ENCODE measurements at places on chromosomes 11 and 22. TPM values are rescaled to one million over a fixed set of nuclear protein-coding genes. Genes with fewer than 3 reads are reported as not detected.
A peak's percentile ranks its signal among the peaks of the same experiment; 100 is the strongest.

- H3K4me1 ChIP-seq = peaks cover under 1% of the 10 kb centered on the region
- no peak overlapping the region for H3K4me3 ChIP-seq
- no peak for DNase-seq
- H3K27ac ChIP-seq = no peak overlapping the region
- H3K27me3 ChIP-seq = peaks cover 10% of the 10 kb centered on the region
Observed at GRCh38 chr22:18070556-18071306, 7.1 kb upstream of the PEX26 start.

DNA sequence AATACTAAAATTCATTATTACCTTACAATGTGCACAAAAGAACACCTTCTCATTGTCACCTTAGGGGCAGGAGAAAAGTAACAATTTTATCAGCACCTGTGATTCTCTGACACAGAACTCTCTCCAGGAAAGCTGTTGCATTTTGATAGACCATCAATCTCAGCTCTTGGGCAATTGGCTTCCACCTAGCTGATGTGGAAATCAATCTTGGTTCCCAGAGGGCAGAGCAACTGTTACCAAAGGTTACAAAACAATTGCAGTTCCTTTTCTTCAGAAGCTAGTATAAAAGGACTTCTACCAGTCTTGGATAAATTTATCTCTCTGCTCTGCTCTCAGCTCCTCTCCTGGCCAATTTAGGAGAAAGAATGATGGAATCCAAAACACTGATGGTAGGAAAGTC, 157.8 kb upstream of the DDI1 start:
- no peaks in the 10 kb centered on the region for H3K4me1 ChIP-seq
- DNase-seq = no peak
- H3K36me3 ChIP-seq = no peaks in the 10 kb centered on the region
- no peak overlapping the region for H3K27ac ChIP-seq
- H3K4me3 ChIP-seq = no peak overlapping the region

TUT1 gene
- total RNA-seq = 30.8 TPM

- H3K4me3 ChIP-seq = peak overlapping the region; percentile 99
- peaks cover 33% of the 10 kb centered on the region for H3K36me3 ChIP-seq
- H3K4me1 ChIP-seq = peaks cover 92% of the 10 kb centered on the region
Observed at GRCh38 chr11:67271541-67272284, 5.4 kb downstream of the GRK2 start.

- no peak overlapping the region for H3K4me3 ChIP-seq
- no peaks in the 10 kb centered on the region for H3K36me3 ChIP-seq
- H3K27ac ChIP-seq = no peak overlapping the region
- DNase-seq = no peak
Observed at GRCh38 chr22:49497266-49497665, 330.4 kb downstream of the BRD1 start.

DNA sequence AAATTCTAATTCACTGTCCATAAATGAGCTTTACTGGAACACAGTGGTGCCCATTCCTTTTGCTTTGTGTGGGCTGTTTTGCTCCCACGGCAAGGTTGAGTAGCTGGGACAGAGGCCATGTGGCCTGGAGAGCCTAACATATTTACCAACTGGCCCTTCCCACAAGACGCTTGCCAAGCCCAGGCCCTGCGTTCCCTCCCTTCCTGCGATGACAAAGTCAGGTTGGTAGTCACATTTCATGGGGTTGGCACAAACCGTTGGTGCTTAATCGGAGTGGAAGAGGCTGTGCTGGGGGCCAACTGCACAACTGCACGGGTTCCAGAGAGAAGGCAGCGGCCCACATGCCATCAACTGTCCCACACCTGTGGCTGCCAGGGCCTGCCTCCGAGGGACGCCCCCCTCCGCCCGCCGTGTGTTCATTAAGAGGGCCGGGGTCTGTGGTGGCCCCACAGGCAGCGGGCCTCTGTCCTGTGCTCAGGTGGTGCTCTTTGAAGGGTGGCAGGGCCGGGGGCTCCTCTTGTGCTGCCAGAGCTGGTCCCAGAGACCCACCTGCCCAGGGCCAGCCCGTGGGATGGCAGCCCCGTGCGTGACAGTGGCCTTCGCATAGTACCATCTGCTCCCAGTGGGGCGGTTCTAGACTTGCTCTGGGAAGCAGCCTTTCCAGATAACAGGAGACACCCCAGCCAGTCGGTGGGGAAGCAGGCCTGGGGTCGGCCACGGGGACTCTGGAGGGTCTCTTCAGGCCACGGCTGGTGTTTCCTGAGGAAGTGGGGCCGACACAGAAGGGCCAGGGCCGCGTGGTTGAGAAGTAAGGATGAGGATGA, 81.5 kb upstream of the CLDN5 start:
- H3K27me3 ChIP-seq = peaks cover 9% of the 10 kb centered on the region
- no peak overlapping the region for H3K4me3 ChIP-seq
- H3K4me1 ChIP-seq = peaks cover 39% of the 10 kb centered on the region
- H3K27ac ChIP-seq = no peak overlapping the region
- DNase-seq = no peak

DNA sequence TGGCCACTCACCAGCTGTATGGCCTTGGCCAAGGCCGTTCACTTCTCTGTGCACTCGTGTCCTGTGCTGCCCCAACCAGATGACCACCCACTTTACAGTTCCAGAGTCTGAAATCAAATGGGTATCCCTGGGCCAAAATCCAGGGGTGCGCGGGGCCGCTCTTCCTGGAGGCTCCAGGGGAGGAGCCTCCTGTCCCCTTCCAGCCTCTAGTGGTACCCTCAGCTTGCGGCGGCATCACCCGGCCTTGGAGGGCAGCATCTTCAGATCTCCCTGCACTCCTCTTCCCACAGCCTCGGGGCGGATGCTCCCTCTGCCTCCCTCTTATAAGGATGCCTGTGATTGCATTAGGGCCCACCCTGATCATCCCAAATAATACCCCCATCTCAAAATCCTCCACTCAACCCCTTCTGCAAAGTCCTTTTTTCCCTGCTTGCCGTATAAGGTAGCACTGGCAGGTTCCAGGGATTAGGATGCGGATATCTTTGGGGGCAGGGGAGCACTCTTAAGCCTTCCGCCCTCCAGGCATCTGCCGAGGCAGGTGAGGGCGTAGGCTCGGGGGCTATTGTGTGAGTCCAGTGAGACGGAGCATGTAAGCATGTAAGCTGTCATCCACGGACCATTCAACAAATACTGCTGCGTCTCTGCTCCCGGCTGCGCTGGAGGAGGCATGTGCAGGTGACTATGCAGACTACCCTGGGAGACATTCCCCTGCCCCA, 24.4 kb upstream of the SHISAL1 start:
- H3K27ac ChIP-seq = no peak overlapping the region
- H3K36me3 ChIP-seq = no peaks in the 10 kb centered on the region
- peaks cover 1% of the 10 kb centered on the region for H3K4me1 ChIP-seq
- DNase-seq = no peak
- H3K4me3 ChIP-seq = no peak overlapping the region
- H3K27me3 ChIP-seq = peaks cover 13% of the 10 kb centered on the region

DNA sequence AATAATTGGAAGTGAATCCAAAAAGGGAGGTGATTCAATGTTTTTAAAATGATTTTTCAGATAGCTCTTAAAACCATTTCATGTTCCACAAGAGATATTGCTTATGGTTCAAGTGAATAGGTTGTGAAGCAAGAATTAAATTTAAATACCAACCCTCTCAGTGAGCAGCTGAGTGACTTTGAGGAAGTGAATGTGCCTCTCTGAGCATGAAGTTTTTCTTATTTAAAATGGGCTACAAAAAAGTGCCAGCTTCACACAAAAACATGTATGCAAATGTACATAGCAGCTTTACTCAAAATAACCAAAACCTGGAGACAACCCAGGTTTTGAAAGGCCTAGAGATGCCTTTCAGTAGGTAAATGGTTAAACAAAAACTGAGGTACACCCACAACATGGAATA, 35.5 kb upstream of the GAB4 start:
- H3K4me1 ChIP-seq = no peaks in the 10 kb centered on the region
- H3K27ac ChIP-seq = no peak overlapping the region
- H3K27me3 ChIP-seq = no peaks in the 10 kb centered on the region
- H3K4me3 ChIP-seq = no peak overlapping the region

DNA sequence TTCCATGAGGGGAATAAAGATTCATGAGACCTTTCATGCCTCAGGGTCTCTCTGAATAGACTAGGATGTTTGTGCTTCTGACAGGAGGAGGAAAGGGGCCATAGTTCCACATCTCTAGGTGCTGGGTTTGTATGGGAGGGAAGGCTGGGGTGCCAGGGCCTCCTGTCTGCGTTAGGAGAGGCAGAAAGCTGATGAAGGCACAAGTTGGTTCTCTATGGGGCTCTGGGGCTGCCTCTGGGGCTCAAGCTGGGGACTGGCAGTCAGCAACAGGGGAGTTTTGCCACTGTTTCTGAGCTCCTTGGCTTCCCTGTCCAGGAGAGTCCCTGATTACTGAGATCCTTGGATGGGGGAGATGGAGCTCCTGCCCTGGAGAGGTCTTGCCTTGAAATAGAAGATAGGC, 4.1 kb downstream of the KCNE3 start:
- H3K4me3 ChIP-seq = no peak overlapping the region
- DNase-seq = no peak
- H3K27ac ChIP-seq = no peak overlapping the region

FREY1 gene
- total RNA-seq = 2.0 TPM

DNA sequence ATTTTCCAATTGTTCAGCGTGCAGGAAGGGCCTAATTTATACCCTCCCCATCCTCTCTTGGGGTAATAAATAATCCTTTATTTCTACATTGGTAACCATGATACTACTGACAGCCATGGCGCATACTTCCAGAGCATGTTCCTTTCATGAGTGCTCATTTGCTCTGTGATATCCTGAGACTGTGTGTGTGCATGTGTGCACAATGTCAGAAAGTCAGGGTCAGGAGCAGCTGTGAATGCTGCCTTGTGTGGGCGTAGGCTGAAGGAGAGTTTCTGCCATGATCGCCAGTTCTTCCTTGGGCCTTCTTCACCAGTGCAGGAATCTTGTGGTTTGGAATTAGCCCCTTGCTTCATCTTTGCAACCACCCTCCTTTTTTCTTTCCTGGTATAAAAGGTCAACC, 10.2 kb downstream of the TUBA8 start:
- no peaks in the 10 kb centered on the region for H3K27me3 ChIP-seq
- H3K4me1 ChIP-seq = no peaks in the 10 kb centered on the region
- no peak overlapping the region for H3K27ac ChIP-seq
- no peak overlapping the region for H3K4me3 ChIP-seq

DNA sequence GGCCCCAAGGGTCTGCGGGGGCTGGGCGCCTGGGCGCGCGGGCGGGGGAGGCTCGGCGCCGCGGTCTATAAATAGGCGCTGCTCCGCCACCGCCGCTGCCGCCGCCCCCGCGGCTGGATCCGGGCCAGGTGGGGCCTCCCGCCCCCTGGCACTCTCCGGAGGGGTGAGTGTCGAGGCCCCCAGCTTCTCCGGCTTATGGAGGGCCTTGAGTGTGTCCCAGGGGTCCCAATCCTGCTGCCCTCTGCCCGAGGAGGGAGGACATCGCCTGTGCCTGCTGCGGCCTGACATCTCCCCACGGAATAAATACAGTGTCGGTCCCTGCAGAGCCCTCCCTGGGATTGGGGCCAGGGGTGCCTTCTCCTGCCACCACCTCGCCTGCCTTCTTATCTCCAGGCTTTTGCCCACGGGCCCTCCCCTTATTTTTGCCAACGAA, 4.3 kb upstream of the GP1BB start:
- peaks cover 11% of the 10 kb centered on the region for H3K27me3 ChIP-seq
- peaks cover 27% of the 10 kb centered on the region for H3K4me1 ChIP-seq
- DNase-seq = no peak
- peak overlapping the region; percentile 72 for H3K27ac ChIP-seq
- H3K36me3 ChIP-seq = peaks cover 7% of the 10 kb centered on the region

SYTL2 gene
- total RNA-seq = 13.2 TPM

WNT11 gene
- total RNA-seq = 0.28 TPM

DEUP1 gene
- not detected for total RNA-seq

GRCh38 chr11:721741-722345, 15.8 kb downstream of the EPS8L2 start:
- H3K27me3 ChIP-seq = peaks cover 19% of the 10 kb centered on the region
- no peaks in the 10 kb centered on the region for H3K36me3 ChIP-seq
- DNase-seq = peak; percentile 34
- H3K4me1 ChIP-seq = peaks cover 26% of the 10 kb centered on the region

GLYATL1 gene
- total RNA-seq = not detected

GRCh38 chr11:28346721-28347120, 238.5 kb downstream of the METTL15 start:
- no peaks in the 10 kb centered on the region for H3K36me3 ChIP-seq
- H3K4me1 ChIP-seq = no peaks in the 10 kb centered on the region
- no peak overlapping the region for H3K4me3 ChIP-seq
- no peaks in the 10 kb centered on the region for H3K27me3 ChIP-seq
- H3K27ac ChIP-seq = no peak overlapping the region

CHRM1 gene
- not detected for total RNA-seq

SPINDOC gene
- total RNA-seq = 41.4 TPM

DNA sequence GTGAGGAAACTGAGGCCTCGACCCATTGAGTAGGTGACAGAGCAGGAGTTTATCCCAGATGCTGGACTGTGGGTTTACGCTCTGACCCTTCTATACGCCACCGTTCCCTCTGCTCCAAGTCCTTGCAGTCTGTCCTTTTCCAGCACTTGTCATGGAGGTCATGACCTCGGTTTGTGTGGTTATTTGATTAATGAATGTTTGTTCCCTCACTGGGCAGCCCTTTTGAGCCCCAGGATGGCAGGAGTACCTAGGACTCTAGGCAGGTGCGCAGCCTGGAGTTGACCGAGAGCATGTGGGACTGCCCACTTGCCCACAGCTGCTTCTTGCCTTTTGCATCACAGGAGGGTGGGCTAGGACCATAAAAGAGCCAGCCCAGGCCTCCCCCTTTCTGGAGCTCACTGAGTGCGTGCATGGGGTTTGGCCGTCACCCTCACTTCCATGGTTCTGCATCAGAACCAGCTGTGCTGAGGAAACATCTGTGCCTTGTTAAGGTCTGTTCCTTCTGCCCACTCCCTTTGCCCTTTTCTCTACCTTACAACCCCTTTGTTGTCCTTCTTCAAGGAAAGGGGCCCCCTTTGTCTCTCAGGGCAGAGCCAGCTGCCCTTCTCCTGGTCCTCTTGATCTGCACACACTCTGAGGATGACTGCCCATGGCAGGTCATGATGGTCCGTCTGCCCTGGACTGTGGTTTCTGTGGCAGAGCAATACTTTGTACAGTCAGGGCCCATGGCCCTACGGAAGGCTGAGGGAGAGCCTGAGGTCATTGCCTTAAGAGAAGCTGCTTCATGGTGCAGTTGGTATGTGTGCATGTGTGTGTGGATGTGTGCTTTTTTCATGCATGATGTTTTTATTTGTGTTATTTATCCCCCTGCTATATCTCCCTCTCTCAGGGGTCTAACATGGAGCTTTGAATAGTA, 38.2 kb downstream of the BMAL1 start:
- DNase-seq = no peak
- H3K36me3 ChIP-seq = no peaks in the 10 kb centered on the region
- no peak overlapping the region for H3K27ac ChIP-seq
- peaks cover 69% of the 10 kb centered on the region for H3K4me1 ChIP-seq
- H3K4me3 ChIP-seq = no peak overlapping the region
- no peaks in the 10 kb centered on the region for H3K27me3 ChIP-seq

- DNase-seq = no peak
- H3K36me3 ChIP-seq = no peaks in the 10 kb centered on the region
- no peaks in the 10 kb centered on the region for H3K27me3 ChIP-seq
- no peak overlapping the region for H3K27ac ChIP-seq
- no peaks in the 10 kb centered on the region for H3K4me1 ChIP-seq
- H3K4me3 ChIP-seq = no peak overlapping the region
Observed at GRCh38 chr11:99422581-99423427, 402.1 kb downstream of the CNTN5 start.

SYCE3 gene
- not detected for total RNA-seq

HBB gene
- total RNA-seq = not detected

Measured in CD8-positive, alpha-beta memory T cell (primary cell).